NCI-H2171 treated with DMSO at 0.1 percent for 48 hours (cell line): ENCODE measurements at places on chromosomes 2 and 18.
A peak's percentile ranks its signal among the peaks of the same experiment; 100 is the strongest.

DNA sequence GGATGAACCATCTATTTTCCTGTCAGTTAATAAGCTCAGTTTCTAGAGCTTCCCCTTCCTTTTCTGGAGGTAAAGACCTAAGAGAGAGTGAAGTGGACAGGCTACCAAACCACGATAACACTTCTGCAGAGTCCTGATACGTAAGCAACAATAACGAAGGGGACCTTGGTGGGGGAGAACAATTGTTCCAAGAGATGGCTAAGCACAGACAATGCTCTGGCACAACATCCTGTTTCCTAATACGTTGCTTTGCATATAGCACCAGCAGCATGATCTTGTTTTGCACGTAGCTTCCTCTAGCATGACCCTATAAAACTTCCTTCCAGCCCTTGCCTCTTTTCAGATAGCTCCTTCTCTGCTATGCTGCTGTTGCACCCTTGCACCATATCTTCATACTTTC lies 247.3 kb downstream of the RAD51AP2 start:
- DNase-seq: no peak

DNA sequence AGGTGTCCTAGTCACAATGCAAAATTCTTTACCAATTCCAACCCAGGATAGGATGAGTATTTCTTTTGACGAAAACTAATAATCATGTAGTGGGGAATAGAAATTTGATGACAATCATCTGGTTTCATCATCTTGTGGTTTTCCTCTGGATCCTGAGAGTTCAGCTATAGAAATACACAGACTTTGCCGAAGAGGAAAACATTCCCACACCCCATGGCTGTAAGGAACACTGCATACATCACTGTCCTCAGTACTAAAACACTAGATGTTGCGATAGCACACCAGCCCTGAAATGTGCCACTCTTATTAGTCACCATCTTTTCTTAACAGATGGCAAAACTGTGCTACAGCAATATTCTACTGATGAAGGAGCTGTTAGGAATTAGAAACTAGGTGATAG lies 29.4 kb downstream of the CERKL start:
- DNase-seq: no peak

DNA sequence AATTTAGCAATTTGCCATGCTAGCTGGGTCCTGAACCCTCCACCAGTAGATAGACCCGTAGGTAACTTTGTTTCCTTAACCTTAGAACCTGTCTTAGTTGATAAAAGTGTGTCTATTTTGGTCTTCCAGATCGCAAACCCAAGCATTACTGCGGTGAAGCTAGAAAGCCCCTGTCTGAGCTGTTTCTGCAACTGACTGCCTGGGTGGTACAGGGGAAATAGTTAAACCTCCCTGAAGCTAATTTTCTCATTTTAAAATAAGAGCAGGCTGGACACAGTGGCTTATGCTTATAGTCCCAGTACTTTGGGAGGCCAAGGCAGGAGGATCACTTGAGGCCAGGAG lies 101.7 kb upstream of the MSH2 start:
- DNase-seq: no peak

GRCh38 chr2:138652378-138652777 lies 127.8 kb downstream of the NXPH2 start:
- DNase-seq: no peak

DNA sequence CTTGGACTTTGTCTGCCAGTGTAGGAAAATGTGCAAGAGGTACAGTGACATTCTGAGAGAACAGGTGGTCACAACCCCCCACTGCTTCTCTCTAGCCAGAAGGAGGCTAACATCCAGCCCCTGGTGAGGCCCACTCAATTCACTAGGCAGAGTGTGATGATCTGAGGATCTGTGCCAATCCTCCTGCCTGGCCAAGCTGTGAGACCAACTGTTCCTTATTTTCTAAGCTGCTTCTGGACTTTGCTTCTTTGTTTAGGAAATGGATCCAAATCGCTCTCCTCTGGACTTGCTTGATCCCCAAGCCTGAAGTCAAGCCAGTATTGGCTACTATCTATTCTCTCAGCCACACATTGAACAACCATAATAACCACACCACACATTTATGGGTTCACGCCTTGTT lies 202.8 kb downstream of the PIK3C3 start:
- DNase-seq: peak; percentile 75

GRCh38 chr2:8389431-8390108 lies 292.3 kb upstream of the ID2 start:
- DNase-seq: no peak

DNA sequence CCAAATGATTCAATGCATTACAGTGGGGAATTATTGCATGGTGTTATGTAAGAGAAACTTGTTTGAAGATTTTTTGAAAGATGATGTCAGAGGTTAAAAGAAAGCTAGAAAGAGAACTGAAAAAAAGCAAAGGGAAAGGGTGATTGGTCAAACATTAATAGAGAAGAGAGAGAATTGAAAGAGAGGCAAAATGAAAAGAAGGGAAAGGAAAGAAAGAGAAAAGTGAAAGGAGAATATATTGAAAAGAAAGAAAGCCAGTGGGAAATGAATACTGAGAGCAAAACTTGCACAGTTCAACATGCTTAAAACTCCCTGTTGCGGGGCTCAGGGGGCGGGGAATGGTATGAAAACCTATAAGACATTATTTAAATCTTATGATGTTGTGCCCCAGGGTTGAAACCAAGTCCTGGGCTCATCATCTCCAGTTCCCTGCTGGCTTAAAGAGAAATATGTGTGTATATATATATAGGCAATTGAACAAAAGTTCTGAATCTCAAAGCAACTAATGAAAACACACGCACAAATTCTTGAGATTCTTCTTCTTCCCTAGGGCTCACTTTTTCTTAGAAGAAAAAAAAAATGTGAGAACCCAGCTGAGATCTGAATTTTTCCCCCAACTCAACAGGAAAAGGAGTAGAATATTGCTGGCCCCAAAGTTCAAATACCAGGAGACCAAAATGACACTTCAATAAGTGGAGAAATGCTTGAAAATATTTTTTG lies 2045.9 kb upstream of the CELF4 start:
- no peak for DNase-seq

- no peak for DNase-seq
These were observed 396.2 kb downstream of the ARHGAP15 start for GRCh38 chr2:143525402-143525860.

- peak; percentile 82 for DNase-seq
These were observed 30.3 kb downstream of the TNP1 start for GRCh38 chr2:216829533-216829932.

- DNase-seq: no peak
These were observed 995.6 kb upstream of the SLC39A10 start for GRCh38 chr2:194661431-194661830.

DNA sequence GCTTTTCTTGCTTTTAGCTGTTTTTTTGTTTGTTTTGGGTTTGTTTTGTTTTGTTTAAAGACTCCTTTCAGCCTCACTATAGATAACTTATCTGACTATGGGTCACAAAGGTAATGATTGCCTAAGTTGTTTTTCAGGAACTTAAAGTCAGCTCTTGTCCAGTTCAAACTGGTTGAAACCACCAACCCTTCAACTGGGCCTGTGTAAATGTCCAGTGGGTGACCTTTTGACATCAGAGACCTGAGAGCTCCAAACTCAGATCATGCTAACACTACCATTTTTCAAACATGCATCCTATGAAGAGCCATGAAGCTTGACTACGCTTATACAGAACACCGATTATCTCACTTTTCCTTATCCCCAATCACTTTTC lies 144.6 kb upstream of the RMP24 start:
- no peak for DNase-seq

- DNase-seq: peak; percentile 18
These were observed 10.3 kb downstream of the GEMIN6 start for GRCh38 chr2:38788306-38788705.

- DNase-seq: no peak
These were observed 140.8 kb upstream of the ZEB2 start for GRCh38 chr2:144660518-144661316.

- DNase-seq: no peak
These were observed 284.9 kb downstream of the OSR1 start for GRCh38 chr2:19073522-19073921.

- DNase-seq: no peak
These were observed 93.0 kb downstream of the KCTD18 start for GRCh38 chr2:200416878-200417277.

DNA sequence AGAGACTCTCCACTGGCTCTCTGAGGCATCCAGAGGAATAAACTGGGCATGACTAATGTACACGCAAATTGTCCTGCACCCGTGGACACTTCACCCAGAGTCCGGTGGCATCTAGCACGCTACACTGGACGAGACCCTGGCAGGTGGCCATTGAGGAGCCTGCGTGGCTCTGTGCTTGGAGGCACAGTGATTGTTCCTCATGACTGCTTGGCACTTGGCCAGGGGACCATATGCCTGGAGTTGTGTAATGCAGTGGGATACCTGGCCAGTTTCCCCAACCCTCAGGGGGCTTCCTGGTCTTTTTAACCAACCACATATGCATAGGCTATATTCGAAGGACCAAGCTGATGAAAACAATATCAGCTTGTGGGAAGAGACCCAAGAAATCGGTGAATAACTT lies 66.6 kb downstream of the MTCL1 start:
- peak; percentile 78 for DNase-seq
